ENCODE measurements at places on chromosomes 7 and 10.
A peak's percentile ranks its signal among the peaks of the same experiment; 100 is the strongest.

DNA sequence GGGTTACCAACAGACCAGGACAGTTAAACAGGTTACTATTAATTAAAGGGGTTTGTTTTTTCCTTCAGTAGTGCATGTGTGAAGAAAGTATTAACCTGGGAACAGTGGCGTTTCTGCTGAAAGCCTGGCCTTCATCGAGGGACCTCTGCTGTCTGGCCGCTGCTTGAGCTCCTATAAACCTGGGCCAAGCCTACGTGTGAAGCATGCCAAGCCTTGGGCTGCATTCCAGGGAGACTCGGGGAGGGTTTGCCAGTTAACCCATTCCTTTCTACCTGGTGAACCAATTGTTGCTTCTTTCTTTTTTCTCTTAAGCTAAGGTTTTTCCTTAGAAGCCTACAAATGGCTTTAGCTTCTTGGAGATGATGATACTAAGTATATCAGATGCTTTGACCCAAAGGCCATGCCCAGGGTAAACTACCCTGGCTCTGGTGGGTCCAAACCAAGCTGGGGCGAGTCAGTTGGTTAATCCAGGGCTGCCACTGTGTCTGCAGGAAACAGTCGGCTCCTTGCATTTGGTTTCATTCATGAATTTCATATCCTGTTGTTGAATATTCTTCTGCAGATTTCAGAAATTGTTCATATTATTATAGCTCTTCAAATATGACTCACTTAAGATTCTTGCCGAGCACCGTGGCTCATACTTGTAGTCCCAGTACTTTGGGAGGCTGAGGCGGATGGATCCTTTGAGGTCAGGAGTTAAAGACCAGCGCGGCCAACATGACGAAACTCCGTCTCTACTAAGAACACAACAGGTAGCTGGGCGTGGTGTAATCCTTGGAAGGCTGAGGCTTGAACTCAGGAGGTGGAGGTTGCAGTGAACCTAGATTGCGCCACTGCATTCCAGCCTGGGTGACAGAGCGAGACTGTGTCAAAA lies 23.8 kb downstream of the PFKP start:
- DNase-seq = peak; percentile 93

DNA sequence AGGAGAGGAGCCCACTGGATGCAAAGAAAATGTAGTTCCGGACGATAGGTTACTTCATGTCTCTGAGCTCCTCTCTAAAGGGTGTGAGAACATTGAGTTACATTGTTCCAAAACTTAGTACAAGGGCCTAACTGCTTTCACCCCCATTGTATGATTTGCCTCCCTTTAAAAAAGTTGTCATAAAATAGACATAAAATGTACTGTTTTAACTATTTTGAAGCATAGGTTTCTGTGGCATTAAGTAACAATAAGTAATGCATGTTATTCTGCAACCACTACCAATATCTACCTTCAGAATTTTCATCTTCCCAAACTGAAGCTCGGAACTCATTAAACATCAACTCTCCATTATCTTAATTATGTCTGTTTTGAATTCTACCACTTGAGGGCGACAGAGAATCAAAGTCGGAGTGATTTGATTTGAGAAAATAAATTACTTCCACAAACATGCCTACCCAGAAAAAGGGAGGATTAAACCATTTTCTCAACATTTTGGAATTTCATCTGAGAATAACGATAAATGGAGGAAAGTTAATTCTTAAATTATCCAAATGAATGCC lies 2.7 kb downstream of the IGFBP1 start:
- peak; percentile 61 for DNase-seq

GRCh38 chr7:122913608-122914007 lies 27.3 kb upstream of the CADPS2 start:
- DNase-seq = no peak

- no peak for DNase-seq
These were observed 190.6 kb upstream of the CCDC6 start for GRCh38 chr10:60096761-60097513.

- DNase-seq = no peak
These were observed 95.2 kb upstream of the ZNF716 start for GRCh38 chr7:57354679-57355338.

- no peak for DNase-seq
These were observed 383.3 kb downstream of the INHBA start for GRCh38 chr7:41319581-41319980.

DNA sequence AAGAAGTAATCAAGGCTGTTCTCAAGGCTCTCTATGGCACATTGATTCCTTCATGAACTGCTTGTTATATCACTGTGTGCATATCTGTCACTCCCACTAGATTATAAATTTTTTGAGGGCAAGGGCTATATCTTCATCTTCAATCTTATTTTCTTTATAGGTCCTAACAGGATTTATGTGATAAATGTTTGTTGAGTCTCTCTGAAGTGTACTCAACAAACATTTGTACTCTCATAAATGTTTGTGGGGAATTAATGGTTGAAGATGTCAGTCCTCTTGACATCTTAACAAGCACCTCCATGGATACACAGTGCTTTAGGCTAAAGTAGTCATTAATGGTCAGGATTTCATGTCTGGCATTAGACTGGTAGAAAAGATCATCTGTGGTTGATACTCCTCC lies 143.2 kb downstream of the RNLS start:
- DNase-seq = no peak

DNA sequence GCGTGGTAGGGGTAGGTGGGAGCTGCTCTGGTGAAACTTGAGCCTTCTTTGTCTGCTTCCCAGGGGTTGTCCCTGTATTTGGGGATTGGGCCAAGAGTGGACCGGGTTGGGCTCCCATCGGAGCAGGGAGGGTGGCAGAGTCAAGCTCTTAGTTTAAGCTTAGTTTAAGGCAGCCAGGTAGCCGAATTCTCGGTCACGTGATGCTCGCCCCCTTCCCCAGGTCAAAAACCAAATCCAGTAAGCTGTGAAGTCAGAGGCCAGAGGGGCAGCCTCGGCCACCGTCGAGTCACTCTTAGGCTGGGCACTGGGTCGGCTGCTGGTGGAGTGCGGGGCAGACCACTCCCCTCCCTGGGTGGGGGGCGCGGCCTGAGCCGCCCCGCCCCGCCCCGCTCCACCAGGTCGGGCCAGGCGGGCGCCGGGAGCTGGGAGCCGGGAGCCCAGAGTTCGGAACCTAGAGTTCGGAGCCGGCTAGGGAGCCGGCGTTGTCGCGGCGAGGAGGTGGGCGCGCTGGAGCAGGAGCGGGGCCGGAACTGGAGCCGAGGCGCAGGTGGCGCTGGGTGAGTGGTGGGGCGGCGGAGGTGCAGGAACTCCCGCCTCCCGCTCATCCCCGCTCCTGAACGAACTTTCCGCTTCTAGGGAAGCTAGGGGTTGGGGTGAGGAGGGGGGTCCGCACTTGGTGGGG lies 2.8 kb upstream of the LZTS2 start:
- DNase-seq = no peak

DNA sequence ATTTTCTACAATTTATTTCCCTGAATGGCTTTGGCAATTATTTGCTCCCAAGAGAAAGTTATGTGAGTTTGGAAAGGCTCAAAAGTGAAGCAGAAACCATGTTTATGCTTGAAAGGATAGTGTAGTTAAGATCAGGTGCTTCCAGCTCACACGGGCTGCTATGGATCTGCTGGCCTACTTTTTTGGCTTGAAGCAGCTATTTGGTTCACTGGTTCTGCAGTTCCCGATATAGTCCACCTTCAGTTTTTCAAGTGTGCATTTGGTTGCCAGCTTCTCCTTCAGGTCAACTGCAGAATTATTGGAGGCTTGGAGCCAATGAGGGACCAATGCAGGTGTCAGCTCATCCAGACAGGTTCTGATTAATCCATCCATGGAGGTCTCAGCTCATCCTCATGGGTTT lies 484.3 kb upstream of the SEMA3A start:
- no peak for DNase-seq

DNA sequence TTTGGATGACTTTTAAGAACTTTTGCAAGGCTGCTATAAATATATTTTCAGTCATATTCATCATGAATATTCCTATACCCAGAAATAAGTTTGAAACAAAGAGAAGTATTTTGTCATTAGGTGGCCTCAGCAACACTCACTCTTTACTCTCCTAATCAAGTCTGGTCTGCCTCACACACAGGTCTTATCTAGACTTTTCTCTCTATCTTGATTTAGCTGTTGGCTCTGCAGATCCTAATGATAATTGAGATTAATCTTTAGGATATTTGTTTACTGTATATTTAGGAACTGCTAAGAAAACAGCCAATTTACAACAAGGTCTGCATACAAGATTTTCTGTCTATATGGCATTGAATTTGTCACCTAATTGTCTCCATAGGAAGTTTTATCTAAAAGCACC lies 297.6 kb downstream of the PTEN start:
- no peak for DNase-seq

- DNase-seq = peak; percentile 94
These were observed 3.2 kb downstream of the PARP12 start for GRCh38 chr7:140059273-140060242.

DNA sequence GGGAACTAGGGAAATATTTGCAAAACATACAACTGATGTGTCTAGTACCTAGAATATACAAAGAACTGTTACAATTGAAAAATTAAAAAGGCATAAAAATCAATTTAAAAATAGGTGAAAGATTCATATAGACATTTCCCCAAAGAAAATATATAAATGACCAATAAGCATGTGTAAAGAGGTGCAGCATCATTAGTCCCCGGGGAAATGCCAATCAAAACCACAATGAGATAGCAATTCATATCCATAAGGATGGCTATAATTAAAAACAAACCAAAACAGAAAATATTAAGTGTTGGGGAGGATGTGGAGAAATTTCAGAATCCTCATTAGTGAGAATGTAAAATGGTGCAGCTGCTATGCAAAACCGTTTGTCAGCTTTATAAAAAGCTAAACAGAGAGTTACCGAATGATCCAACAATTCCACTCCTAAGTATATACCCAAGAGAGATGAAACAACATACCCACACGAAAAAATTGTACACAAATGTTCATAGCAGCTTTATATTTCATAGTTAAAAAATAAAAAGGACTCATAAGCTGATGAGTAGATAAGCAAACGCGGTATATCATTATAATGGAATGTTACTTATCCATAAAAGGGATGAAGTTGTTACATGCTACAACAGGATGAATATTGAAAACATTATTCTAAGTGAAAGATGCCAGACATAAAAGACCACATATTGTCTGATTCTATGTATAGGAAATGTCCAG lies 210.1 kb upstream of the INHBA start:
- DNase-seq = no peak

DNA sequence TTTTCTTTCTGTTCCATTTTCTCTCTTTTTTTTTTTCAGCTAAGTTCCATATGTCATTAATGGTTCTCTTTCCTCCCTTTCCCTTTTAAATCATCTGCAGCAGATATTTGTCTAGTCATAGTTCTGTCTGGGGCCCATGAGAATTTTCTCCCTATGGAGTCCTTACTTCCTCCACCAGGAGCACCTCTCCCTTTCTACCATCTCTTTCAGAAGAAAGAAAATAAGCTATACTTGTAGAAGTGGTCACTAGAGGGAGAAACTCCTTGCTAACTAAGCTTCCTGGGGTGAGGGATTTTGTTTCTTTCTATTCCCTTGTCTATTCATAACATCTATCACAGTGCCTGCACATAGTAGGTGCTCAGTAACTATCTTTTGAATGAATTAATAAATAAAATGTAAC lies 230.2 kb upstream of the HPS1 start:
- DNase-seq = no peak

DNA sequence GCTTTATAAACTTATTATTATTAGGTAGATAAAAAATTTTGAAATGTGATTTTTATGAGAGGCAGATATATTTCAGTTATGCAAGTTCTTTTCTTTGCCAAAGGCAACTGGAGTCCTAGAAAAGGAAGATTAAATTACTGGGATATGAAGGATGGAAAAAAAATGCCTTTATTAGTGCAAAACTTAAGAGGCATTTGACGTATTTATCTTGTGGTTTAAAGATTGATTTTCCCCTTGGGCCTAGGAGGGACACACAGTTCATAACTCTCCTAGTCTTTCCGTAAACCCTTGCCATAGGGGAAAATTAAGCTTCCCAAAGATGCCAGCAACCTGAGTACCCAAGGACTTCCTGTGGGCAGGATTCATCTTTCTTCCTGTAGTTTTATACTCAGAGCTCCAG lies 3.1 kb upstream of the STEAP4 start:
- peak; percentile 31 for DNase-seq

GRCh38 chr7:116417593-116418345 lies 81.8 kb upstream of the CAV2 start:
- DNase-seq = no peak

- DNase-seq = no peak
These were observed 25.9 kb downstream of the RGR start for GRCh38 chr10:84270708-84271107.

GRCh38 chr10:4217653-4218052 lies 432.6 kb upstream of the KLF6 start:
- no peak for DNase-seq

DNA sequence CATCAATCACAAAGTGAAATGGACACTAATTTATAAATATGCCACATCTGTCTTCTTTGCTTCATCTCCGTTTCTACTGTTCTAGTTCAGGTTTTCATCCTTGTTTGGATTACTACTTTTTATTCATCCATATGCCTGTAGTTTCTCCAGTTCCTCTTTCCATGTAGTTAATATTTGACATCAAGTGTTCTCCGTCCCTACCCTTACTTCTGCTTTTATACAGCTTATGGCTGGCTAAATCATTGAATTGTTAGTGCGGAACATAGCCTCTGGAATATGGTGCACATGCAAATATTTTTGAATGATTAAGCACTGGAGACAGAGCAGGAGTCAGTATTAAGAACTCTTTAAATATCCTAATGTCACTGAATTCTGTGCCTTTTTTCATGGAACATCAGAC lies 230.0 kb upstream of the PPP1R3A start:
- DNase-seq = no peak

- DNase-seq = no peak
These were observed 24.5 kb downstream of the IL15RA start for GRCh38 chr10:5952731-5953385.

GRCh38 chr10:109889867-109890266 lies 33.4 kb downstream of the XPNPEP1 start:
- DNase-seq = peak; percentile 88

- no peak for DNase-seq
These were observed 307.9 kb upstream of the SP8 start for GRCh38 chr7:21094589-21094988.

DNA sequence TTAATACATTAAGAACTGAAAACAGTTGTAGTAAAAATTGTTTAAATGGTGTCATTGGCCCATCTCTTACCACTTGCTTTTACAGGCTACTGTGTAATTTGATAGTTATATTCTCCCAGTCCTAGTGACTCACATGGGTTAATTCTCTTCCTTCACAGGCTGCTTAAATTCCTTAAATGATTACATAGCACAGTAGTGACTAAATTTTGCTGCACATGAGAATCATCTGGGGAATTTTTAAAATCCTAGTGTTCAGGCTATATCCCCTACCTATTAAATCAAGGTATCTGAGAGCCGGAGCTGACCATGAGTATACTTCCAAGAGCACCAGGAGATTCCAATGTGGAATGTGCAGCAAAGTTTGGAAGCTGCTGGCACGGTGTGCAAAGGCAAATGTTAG lies 45.3 kb upstream of the ZNF800 start:
- peak; percentile 83 for DNase-seq

All from LHCN-M2 (cell line).